Stimulated activated CD8-positive, alpha-beta memory T cell treated with anti-CD3 and anti-CD28 coated beads, Interleukin-15, amount 100 ng/mL, for 24 hours (primary cell): ENCODE measurements at places on chromosomes 2 and 18.

GRCh38 chr2:129803032-129803431 lies 176.4 kb upstream of the RAB6C start:
- DNase-seq: no peak

DNA sequence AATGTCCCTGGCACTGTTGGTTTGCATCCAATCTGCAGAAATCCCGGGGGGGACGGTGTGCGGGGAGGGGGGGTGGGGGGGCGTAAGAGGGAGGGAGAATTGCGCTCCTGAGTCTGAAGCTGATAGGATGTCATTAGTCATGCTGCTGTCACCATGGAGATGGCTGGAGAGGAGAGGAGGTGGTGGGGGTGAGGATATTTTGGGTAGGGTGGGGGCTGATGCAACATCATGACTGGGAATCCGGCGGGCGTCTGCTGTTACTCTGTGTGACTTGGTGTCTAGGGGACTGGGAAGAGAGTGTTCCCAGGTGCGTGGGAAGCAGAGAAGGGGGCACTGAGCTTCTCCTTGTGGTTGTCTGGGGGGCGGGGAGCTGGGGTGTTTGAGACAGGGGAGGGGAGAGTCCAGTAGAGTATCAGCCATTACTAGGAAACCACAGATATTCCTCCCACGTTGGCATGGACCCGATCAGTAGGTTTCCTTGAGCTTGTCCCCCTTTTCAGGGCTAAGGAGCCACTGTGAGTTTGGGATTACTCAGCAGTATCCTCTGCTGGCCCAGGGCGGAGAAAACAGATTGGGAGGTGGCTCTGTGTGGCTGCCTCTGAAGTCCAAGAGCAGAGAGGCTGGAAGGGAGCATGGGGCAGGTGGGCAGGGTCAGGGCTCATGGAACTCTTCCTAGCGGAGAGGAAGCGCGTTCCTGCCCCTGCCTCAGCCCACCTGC lies 18.9 kb downstream of the TET3 start:
- no peak for DNase-seq

- no peak for DNase-seq
Measured at GRCh38 chr2:98355881-98356280, 9.6 kb downstream of the CNGA3 start.

DNA sequence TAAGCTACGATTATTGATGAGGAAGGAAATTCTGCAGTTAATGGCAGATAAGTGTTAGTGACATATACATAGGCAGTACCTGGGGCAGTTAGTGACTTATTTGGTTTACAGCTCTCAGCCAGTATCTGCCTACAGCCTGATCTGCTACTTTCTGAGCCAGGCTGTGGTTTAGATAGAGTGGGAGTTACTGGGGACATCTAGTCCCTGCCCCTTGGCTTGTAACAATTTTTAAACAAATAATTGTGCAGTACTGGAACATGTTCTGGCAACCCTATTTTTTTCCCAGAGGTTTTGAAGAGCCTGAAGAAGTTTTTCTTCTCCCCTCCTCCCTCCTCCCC lies 2.3 kb downstream of the KIF5C start:
- no peak for DNase-seq

DNA sequence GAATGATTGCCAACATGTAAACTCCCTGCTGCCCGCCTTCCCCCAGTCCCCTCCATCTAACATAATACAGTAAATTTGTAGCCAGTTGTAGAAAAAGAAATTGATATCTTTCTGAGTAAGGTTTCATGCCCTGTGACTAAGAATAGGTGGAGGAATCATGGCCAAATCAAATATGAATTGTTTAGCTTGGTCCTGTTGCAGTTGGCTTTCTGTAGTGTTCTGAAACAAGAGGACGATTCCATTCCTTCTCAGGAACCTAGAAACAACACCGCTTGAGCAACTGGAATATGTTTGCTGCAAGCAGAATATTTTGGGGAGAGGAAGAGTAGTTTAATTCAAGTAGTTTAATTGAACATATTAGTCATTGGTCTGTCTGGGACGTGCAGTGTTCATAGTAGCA lies 7.0 kb upstream of the DRC1 start:
- no peak for DNase-seq

GRCh38 chr18:23824669-23825068 lies 135.4 kb downstream of the LAMA3 start:
- no peak for DNase-seq
